A549 (cell line): ENCODE measurements at places on chromosomes 12 and 14. TPM values are rescaled to one million over a fixed set of nuclear protein-coding genes. Genes with fewer than 3 reads are reported as not detected.

The ITGB7 gene
- 0.54 to 0.66 TPM (median 0.64 TPM) in 3 replicates for polyA plus RNA-seq

DNA sequence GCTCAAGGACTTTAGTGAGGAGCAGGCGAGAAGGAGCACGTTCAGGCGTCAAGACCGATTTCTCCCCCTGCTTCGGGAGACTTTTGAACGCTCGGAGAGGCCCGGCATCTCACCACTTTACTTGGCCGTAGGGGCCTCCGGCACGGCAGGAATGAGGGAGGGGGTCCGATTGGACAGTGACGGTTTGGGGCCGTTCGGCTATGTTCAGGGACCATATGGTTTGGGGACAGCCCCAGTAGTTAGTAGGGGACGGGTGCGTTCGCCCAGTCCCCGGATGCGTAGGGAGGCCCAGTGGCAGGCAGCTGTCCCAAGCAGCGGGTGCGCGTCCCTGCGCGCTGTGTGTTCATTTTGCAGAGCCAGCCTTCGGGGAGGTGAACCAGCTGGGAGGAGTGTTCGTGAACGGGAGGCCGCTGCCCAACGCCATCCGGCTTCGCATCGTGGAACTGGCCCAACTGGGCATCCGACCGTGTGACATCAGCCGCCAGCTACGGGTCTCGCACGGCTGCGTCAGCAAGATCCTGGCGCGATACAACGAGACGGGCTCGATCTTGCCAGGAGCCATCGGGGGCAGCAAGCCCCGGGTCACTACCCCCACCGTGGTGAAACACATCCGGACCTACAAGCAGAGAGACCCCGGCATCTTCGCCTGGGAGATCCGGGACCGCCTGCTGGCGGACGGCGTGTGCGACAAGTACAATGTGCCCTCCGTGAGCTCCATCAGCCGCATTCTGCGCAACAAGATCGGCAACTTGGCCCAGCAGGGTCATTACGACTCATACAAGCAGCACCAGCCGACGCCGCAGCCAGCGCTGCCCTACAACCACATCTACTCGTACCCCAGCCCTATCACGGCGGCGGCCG is 1.1 kb downstream of the PAX9 start:
- peak; percentile 31 for DNase-seq

DNA sequence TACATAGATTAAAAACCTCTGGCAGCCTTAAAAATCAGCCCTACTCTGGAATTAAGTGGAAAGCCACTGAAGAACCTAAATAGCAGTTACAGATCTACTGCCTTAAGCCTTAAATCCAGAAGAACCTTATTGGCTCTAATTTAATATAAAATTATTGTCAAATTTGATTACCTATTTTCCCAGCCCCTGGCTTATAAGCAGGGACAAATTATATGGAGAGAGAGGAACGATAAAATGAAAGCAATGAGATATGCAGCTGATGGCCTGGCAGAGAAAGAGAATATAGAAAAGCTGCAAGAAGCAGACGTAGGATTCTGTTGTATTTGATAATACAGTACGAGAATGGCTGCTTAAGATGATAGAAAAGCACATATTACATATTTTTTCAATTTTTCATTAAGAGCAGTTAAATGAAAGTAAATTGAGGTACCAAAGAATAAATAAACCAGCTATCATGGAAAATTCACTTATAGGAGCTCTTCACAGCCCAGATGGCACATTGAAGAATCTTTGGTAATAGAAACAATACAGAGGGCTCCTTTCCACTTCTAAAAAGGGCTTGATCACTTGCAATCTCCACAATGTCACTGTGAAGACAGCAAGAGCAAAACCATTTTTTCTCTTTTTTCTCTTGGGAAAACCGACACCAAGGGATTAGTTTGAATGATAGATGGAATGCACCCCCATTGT is 129.4 kb downstream of the KICS2 start:
- no peak for DNase-seq

GRCh38 chr12:60205500-60205899 is 609.7 kb downstream of the SLC16A7 start:
- no peak for DNase-seq

DNA sequence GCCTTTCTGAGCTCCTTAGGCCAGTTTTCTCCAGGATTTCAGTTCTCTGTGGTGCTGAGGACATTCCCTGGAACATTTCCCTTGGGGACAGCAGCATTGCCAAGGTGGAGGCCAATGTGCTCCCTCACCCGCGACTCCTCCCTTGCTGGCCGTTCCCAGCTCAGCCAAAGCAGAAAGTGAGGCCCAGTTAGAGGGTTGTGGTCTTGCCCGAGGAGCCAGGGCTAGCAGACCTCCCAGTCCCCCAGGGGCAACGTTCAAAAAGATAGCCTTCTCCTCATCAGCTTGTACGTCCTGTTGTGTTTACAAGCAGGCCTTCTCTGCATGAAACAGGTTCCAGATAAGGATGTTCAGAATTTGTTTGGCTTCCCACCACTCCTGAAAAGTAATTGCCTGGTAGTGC is 78.4 kb downstream of the SSPN start:
- DNase-seq: no peak

- DNase-seq: no peak
These were observed 2.6 kb downstream of the TROAP start for GRCh38 chr12:49325606-49326005.
